Activated T-cell treated with anti-CD3 and anti-CD28 coated beads, Interleukin-2, amount 50 U/mL, for 72 hours (primary cell): ENCODE measurements at places on chromosomes 6 and 20. TPM values are rescaled to one million over a fixed set of nuclear protein-coding genes. Genes with fewer than 3 reads are reported as not detected.

DYNLT2 gene
- total RNA-seq = 1.7 TPM

SEL1L2 gene
- not detected for total RNA-seq

- H3K27me3 ChIP-seq = no peaks in the 10 kb centered on the region
- DNase-seq = no peak
- H3K4me3 ChIP-seq = no peak overlapping the region
- H3K36me3 ChIP-seq = peaks cover 65% of the 10 kb centered on the region
- H3K27ac ChIP-seq = peak overlapping the region; percentile 19
These were observed 28.2 kb downstream of the SYTL3 start for GRCh38 chr6:158677906-158678578.

- no peak overlapping the region for H3K27ac ChIP-seq
- no peak overlapping the region for H3K4me3 ChIP-seq
- peaks cover 14% of the 10 kb centered on the region for H3K4me1 ChIP-seq
- no peaks in the 10 kb centered on the region for H3K27me3 ChIP-seq
- no peak for DNase-seq
These were observed 82.7 kb downstream of the TAF4 start for GRCh38 chr20:61982951-61983315.

SLC35F1 gene
- total RNA-seq = 2.3 TPM

DNA sequence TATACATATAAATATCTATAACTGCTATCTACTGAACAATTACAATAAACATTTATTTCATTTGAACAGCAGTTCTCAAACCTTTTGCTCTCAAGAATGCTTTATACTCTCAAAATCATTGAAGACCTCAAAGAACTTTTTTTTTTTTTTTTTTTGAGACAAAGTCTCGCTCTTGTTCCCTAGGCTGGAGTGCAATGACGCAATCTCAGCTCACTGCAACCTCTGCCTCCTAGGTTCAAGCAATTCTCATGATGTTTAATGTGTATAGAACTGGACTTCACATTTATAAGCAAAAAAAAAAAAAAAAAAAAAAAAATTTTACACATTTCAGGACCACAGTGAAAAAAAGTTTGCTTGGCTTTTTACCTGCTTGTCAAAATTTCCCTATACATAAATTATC, 11.7 kb downstream of the UBE2V1 start:
- no peak overlapping the region for H3K27ac ChIP-seq
- peaks cover 14% of the 10 kb centered on the region for H3K36me3 ChIP-seq
- DNase-seq = no peak
- peaks cover 39% of the 10 kb centered on the region for H3K4me1 ChIP-seq
- no peak overlapping the region for H3K4me3 ChIP-seq
- H3K27me3 ChIP-seq = no peaks in the 10 kb centered on the region

- H3K4me1 ChIP-seq = peaks cover 30% of the 10 kb centered on the region
- no peak overlapping the region for H3K27ac ChIP-seq
- no peak overlapping the region for H3K4me3 ChIP-seq
- H3K27me3 ChIP-seq = no peaks in the 10 kb centered on the region
- H3K36me3 ChIP-seq = no peaks in the 10 kb centered on the region
- no peak for DNase-seq
These were observed 68.8 kb downstream of the PYGB start for GRCh38 chr20:25316506-25317190.

GRCh38 chr20:11076434-11077105, 402.8 kb upstream of the JAG1 start:
- no peaks in the 10 kb centered on the region for H3K36me3 ChIP-seq
- no peak overlapping the region for H3K27ac ChIP-seq
- DNase-seq = no peak
- H3K4me1 ChIP-seq = no peaks in the 10 kb centered on the region

ZSCAN23 gene
- 2.5 TPM for total RNA-seq

- H3K4me1 ChIP-seq = peaks cover 27% of the 10 kb centered on the region
- H3K27me3 ChIP-seq = no peaks in the 10 kb centered on the region
- H3K27ac ChIP-seq = no peak overlapping the region
- no peak for DNase-seq
- peaks cover 10% of the 10 kb centered on the region for H3K36me3 ChIP-seq
- no peak overlapping the region for H3K4me3 ChIP-seq
These were observed 12.7 kb downstream of the STXBP5 start for GRCh38 chr6:147216915-147217314.

- no peak for DNase-seq
- H3K4me3 ChIP-seq = no peak overlapping the region
- peaks cover 19% of the 10 kb centered on the region for H3K36me3 ChIP-seq
- no peaks in the 10 kb centered on the region for H3K27me3 ChIP-seq
- peak overlapping the region; percentile 50 for H3K27ac ChIP-seq
These were observed 51.8 kb upstream of the RIPOR2 start for GRCh38 chr6:24987446-24988115.

GRCh38 chr20:12358006-12358654, 440.4 kb downstream of the BTBD3 start:
- no peak for DNase-seq
- no peaks in the 10 kb centered on the region for H3K4me1 ChIP-seq
- H3K27me3 ChIP-seq = no peaks in the 10 kb centered on the region
- H3K4me3 ChIP-seq = no peak overlapping the region
- no peak overlapping the region for H3K27ac ChIP-seq

- H3K27ac ChIP-seq = no peak overlapping the region
- DNase-seq = no peak
- no peak overlapping the region for H3K4me3 ChIP-seq
- peaks cover 26% of the 10 kb centered on the region for H3K27me3 ChIP-seq
These were observed 78.9 kb upstream of the HEY2 start for GRCh38 chr6:125670568-125670967.

PTK7 gene
- total RNA-seq = 2.8 TPM

- H3K4me1 ChIP-seq = peaks cover 54% of the 10 kb centered on the region
- H3K27ac ChIP-seq = peak overlapping the region; percentile 0
- peak; percentile 52 for DNase-seq
- no peaks in the 10 kb centered on the region for H3K27me3 ChIP-seq
- H3K36me3 ChIP-seq = no peaks in the 10 kb centered on the region
These were observed 10.2 kb downstream of the RPRD1B start for GRCh38 chr20:38043512-38044300.

GRCh38 chr6:56364431-56364826, 117.0 kb upstream of the COL21A1 start:
- H3K4me3 ChIP-seq = no peak overlapping the region
- no peak for DNase-seq
- H3K36me3 ChIP-seq = no peaks in the 10 kb centered on the region
- H3K27ac ChIP-seq = no peak overlapping the region
- H3K27me3 ChIP-seq = peaks cover 31% of the 10 kb centered on the region

GRCh38 chr20:6768228-6769140, 998 bp downstream of the BMP2 start:
- H3K36me3 ChIP-seq = no peaks in the 10 kb centered on the region
- no peaks in the 10 kb centered on the region for H3K4me1 ChIP-seq
- peaks cover 37% of the 10 kb centered on the region for H3K27me3 ChIP-seq
- H3K27ac ChIP-seq = no peak overlapping the region
- DNase-seq = no peak
- peak overlapping the region; percentile 53 for H3K4me3 ChIP-seq

RSPO4 gene
- 0.12 TPM for total RNA-seq

DNA sequence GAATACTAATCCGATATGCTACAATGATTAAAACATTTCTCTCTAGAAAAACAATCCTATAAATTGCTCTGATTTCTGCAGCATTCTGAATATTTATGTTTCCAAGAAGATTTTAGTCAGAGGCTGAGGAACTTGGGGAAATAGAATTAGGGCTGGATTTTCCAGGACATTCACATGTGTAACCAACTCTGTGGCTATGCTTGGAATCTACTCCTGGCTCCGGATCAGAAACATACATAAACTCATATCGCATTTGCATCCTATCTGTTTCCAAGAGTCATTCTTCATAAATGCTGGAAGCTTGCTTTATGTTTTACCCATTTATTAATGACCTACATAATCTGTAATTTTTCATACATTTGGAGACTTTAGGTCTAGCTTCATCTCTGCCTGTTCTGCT, 459.9 kb upstream of the MARCKS start:
- no peak overlapping the region for H3K4me3 ChIP-seq
- no peaks in the 10 kb centered on the region for H3K4me1 ChIP-seq
- H3K27me3 ChIP-seq = no peaks in the 10 kb centered on the region
- DNase-seq = no peak
- no peak overlapping the region for H3K27ac ChIP-seq

GRCh38 chr20:42082611-42083010, 464.4 kb upstream of the CHD6 start:
- H3K4me1 ChIP-seq = no peaks in the 10 kb centered on the region
- H3K27me3 ChIP-seq = no peaks in the 10 kb centered on the region
- H3K36me3 ChIP-seq = no peaks in the 10 kb centered on the region
- H3K27ac ChIP-seq = no peak overlapping the region
- no peak overlapping the region for H3K4me3 ChIP-seq

GRCh38 chr6:113315879-113316278, 541.3 kb upstream of the MARCKS start:
- H3K4me3 ChIP-seq = no peak overlapping the region
- H3K4me1 ChIP-seq = no peaks in the 10 kb centered on the region
- H3K27me3 ChIP-seq = no peaks in the 10 kb centered on the region
